Activated CD4-positive, alpha-beta T cell treated with anti-CD3 and anti-CD28 coated beads, Interleukin-2, amount 10 ng/mL, durations not matched to agents 24 days and 14 days (primary cell): ENCODE measurements at places on chromosomes 6 and 20. TPM values are rescaled to one million over a fixed set of nuclear protein-coding genes. Genes with fewer than 3 reads are reported as not detected.

DNA sequence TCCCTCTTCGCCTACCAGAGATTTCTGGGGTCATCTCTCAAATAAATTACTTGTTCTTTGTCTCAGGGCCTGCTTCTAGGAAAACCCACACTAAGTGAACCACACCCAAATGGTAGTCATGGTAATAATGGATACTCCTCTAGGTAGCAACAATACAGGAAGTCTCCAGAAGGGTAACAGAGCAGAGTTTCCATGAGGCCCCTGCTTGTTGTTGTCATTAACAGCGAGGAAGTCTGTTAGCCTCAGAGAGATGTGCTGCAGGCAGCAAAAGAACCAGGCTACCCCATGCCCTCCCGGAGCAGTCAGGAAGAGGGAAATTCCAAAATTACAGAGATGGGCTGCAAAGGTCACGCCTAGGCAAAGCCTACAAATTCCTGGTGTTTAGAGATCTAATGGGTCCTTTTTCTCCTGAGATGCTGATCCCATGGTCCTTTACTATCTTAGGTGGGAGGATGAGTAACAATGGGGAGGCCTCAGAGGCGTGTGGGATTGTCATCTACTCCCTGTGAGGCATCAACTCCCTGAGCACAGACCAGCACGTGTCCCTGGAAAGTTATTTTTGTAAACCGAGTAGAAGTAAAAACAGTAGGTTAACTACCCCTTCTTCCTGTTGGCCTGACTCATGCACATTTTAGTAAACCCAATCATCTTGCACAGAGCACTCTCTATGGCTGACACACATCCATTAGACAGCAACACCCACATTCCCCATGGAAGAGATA lies 10.1 kb downstream of the ISM1 start:
- DNase-seq = peak; percentile 90

DNA sequence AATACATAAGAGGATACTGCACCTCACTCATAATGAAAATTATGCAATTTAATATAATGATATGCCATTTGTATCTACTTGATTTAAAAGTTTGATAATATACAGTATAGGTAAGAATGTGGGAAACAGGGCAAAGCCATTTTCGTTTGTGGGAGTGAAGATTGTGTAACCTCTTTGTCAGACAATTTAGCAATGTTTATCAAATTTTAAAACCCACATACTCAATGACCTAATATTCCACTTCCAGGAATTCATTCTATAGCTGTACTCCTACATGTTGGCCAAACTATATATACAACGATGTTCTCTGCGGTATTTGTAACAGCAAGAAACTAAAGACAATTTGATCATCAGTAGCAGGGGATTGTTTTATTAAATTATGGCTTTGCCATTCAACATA lies 17.8 kb upstream of the FKBP5 start:
- DNase-seq = no peak

DNA sequence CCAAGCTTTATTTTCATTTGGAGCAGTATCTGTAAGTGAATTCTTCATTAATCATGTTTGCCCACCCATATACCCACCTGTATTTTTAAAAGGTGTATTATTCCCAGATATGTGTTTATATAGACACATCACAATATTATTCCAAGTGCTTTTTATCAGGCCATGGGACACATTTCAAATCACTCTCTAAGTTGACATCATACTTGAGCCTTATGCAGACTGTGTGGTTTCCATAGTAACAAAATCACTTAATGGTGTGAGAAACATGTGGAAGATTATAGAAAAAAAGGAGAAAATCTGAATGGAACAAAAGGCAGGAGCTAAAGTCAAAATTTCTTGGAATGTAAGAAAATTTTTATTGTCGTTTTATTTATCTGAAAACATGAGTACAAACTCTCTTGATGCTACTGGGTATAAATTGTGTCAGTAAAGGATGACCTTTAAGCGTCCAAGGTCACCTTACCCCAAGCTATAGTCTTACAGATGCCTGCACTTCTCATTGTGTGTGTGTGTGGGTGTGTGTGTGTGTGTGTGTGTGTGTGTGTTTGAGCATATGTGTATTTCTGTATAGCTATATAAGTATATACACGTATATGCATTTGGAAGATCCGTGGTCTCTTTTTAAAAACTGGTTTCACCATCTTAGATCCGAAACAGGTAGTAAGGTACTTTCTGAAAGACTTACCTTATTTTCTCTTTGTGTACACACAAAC lies 79.8 kb upstream of the CCN6 start:
- no peak for DNase-seq

DNA sequence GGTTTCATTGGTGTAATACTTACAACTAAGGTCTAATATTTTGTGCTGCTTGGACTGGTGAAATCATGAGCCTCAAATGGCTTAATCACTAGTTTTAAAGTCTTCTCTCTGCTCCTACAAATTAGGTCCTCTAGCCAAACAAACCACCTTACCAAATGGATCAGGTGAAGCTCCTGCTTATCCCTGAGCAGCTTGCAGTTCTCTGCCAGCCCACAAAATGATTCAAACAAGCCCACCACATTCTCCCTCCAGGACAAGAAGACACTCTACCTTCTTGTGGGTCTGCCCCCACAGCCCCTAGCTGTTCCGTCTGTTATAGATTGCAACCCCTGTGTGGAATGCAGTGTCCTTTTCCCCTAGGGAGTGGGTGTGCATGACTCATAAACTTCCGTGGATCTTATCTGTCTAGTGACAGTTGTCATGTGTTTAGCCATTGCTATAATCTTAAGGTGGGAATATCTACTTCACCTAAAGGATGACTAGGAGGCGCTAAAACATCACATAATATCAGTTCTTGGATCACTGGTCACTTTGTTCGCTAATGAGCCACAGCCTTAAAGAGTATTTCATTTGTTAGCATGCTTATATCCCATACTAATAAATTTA lies 940.5 kb upstream of the MANEA start:
- DNase-seq = no peak

DNA sequence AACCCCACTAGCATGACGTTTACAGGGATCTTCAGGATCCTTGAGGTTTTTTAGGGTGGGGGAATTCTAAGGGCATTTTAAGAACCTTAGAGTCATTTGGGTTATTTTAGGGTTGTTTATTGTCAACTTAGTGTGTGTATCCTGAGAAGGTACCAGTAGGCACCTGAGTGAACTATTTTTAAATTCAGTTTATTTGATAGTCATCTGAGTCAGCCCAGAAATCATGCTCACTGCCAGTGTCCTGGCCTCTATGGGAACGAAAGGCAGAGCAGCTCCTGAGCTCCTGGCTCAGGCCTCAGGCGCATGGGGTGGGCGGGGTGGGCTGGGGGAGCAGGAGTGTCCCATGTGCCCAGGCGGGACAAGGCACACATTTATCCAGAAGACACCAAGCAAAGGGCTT lies 52.0 kb downstream of the PRND start:
- DNase-seq = no peak

- DNase-seq = no peak
These were observed 55.9 kb downstream of the MAP3K5 start for GRCh38 chr6:136736281-136736960.

- DNase-seq = no peak
These were observed 6.6 kb upstream of the GFRAL start for GRCh38 chr6:55320696-55321086.

GRCh38 chr20:17327185-17328148 lies 100.6 kb downstream of the PCSK2 start:
- DNase-seq = no peak

DNA sequence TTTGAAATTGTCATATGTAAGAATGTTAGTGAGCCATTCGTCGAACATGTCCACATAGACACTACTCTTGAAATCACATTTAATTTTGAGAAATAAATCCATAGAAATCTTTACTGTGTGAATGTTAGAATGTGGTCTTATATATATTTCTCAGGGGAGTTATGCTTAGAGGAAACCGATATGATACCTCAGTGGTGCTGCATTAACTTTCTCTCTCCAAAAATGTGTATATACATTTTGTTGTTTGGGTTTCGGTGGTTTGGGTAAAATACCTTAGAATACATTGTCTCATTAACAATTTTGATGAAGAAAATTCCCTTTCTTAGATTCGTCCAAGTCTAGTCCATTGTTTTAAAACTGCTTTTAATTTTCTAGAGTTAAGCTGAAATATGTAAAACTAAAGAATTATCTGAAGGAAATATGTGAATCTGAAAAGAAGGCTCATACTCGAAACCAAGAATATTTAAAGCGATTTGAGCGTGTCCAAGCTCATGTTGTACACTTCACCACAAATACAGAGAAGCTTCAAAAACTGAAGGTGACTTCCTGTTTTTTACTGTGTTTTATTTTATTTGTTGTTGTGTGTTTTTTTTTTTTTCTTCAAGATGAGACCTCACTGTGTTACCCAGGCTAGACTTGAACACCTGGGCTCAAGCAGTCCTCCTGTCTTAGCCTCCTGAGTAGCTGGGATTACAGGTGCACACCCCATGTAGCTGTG lies 10.3 kb downstream of the KIZ start:
- no peak for DNase-seq

- DNase-seq = no peak
These were observed 23.6 kb upstream of the STX16 start for GRCh38 chr20:58627212-58628072.

GRCh38 chr6:111683749-111684267 lies 78.1 kb upstream of the TRAF3IP2 start:
- DNase-seq = no peak

DNA sequence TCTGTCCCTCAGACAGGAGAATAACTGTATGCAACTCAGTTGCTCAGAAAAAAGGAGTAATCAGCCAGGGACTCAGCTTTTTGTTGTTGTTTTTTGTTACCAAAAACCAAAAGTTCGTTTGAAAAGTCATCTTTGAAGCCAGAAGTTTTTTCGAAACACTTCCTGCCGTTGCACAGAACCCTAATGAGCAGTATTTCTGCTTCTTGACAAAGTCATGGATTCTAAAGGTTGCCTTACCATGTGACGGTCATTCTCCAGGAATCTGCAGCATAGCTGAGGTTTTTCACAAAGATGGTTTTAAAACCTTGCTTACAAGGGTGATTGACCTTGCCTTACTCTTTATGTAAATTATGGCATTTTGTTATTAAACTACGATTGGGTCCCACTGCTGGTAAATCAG lies 1.9 kb downstream of the RAB32 start:
- DNase-seq = no peak

DNA sequence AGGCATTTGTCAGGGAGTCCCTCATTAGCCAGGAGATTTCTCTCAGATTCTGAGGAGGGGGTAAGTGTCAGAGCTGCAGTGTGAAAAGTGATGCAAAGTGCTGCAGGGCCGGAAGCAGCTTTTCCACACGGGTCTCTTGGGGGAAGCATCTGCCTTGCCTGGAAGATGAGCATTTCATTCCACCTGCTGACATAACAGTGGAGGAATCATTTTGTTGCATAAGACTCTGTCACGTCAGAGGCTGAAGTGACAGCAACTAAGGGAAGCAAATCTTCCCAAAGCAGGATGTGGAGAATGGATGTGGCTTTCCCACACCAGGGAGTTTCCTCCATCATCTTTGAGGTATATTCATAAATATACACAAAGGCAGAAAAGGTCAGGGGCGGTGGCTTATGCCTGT lies 22.8 kb downstream of the DCBLD1 start:
- DNase-seq = no peak

DNA sequence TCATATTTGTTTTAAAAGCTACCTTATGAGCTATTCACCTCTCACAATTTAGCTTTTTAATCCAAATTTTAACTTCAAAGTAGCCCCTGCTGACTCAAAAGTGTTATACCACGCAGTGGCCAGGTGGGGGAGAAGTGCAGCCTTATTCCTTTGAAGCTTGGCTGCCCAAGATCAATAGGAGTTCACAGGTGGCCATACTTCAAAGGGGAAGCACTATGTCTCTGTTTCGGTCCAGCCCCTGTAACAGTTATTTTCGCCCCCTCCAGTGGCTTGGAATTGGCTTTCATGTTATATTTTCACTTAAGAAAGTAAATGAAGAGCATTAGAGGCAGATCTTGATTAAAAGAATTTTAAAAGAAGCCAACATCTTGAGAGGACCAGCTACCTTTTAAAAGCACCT lies 608.4 kb downstream of the EPHA7 start:
- peak; percentile 61 for DNase-seq

The PRSS35 gene
- total RNA-seq = not detected in 2 replicates

The FNDC11 gene
- total RNA-seq = 0.12 and 0.16 TPM in 2 replicates

The PIGU gene
- 26.4 and 27.1 TPM in 2 replicates for total RNA-seq

The LINC00237 gene
- total RNA-seq = not detected in 2 replicates

The RPL10A gene
- total RNA-seq = 1,702 and 1,710 TPM in 2 replicates

The BPIFB1 gene
- not detected in 2 replicates for total RNA-seq

The SAMD10 gene
- 34.4 and 37.5 TPM in 2 replicates for total RNA-seq

The ANGPT4 gene
- total RNA-seq = not detected in 2 replicates
